ENCODE measurements at places on chromosomes 1 and 21.

- DNase-seq, result no peak
These were observed 472.9 kb downstream of the MATN1 start for GRCh38 chr1:30250338-30250983.

DNA sequence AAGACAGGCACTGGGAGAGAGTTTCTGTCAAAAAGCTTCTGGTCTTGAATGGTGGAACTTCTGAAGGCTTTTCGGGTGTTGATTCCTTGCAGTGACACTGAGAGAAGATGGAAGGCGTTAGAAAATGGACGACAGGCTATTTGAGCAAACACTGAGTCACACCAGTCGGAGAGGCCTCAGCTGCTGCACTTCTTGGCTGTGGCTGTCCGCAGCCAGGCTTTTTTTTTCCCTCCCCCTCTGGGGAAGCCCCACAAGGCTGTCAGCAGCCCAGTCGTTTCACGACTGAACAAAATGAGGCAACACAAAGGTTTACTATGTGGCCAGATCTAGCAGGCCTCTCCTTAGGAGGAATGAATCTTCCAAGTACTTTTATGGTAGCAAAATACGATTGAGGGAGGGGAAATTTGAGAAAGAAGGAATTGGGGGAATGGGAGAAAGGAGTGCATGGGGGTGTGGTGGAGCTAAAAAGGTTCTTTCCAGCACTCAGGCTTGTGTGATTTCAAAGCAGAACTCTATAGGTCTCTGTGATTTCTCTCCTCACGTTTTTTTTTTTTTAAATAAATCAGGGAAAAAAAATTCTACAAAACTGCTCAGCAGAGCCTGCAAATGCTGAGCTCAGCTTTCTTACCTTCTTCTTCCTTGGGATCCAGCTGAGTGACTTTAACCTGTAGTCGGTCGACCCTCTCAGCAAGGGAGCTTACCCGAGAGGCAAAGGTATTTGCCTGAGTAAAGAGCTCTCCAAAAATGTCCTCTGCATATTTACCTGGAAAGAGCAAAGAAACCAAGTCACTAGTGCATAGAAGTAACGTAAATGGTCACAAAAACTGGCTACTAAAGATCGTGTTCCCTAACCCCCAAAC is 26.1 kb downstream of the GPR3 start:
- DNase-seq, result no peak

GRCh38 chr1:157040802-157041201 is 4.7 kb downstream of the ARHGEF11 start:
- DNase-seq, result no peak

DNA sequence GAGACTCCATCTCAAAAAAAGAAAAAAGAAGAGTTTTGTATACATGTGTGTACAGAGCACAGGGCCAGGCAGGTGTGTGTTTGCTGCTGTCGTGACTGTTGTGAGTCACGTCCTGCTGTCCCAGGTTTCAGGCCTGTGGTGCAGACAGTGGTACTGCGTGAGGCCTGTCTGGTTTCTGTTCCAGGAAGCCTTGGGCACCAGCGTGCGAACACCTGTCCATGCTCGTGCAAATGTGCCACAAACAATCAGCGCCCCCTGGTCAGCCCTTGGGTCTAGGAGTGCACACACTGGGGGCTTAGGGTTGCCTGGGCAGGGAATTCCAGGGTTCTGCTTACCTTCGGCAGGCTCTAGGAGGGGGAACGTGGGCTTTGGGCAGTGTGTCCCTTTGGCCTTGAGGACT is 16.9 kb downstream of the GPR157 start:
- no peak for DNase-seq

GRCh38 chr1:6795203-6795602 is 9.9 kb downstream of the CAMTA1 start:
- DNase-seq, result no peak
